ENCODE measurements at places on chromosomes 3 and 15.

- no peak for DNase-seq
These were observed 126.5 kb upstream of the MITF start for GRCh38 chr3:69612791-69613190.

DNA sequence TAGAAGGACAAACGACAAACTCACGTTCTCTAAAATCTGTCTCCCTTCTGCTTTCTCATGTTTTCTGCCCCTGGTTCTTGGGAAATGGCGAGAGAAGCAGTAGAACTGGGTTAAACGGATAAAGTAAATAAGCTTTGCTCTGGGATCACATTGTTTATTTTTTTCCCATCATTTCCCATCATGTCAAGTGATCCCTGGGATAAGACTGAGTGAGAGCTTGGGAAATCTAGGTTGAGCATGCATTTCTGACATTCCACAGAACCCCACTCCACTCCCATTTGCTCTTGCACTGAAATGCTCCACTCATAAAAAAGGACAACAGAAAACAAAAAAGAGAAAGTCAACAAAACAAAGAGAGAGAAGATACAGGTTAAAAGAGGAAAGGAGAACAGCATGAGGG lies 69.1 kb downstream of the SEMA6D start:
- DNase-seq: no peak

DNA sequence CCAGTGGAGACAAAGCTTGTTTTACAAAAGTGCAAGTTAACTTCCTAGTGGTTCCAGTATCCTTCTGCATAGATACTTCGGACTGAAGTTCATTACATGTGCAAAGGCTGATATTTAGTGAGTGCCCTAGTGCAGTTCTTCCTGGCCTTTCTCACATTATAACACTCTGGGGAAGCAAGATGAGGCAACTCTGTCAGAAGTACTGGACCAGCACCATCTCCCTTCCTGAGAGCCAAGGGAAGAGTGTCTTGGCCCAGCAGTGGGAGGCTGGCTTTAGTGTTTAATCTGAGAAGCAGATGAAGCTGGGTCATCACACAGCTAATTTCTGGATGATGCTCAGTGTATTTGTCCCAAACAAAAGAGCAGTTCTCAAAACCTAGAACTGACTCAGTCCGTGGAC lies 397.7 kb downstream of the CACNA2D3 start:
- DNase-seq: no peak

DNA sequence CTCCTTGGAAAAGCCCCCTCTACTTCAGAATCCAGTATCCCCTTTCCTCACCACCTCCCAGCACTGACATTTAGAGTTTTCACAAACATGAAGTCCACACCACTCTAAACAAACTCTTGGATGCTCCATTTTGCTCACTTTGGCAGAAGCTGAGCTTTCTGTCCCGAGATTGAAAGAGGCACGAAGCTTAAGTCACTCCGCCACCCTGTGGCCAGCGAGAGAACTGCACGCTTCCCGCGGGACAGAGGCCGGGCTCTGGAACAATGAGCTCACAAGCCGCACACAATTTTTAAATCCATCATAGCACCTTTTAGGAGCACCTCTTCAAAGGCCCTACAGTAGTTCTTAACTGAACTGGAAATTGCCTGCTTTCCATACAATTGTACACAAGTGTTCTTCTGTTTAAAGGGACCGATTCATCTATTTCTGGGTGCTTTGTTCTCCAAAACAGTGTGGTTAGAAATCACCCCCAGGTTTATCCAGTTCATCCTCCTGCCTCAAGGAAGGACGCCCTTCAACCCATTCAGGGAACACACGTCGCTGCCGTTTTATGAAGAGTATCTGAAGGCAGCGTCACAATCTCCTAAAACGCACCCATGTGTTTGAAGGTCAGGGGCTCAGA lies 226.1 kb downstream of the VPS13C start:
- DNase-seq: peak; percentile 75

GRCh38 chr3:25000971-25001591 lies 427.0 kb upstream of the RARB start:
- DNase-seq: no peak

GRCh38 chr3:164730815-164731360 lies 347.4 kb downstream of the SI start:
- DNase-seq: no peak

DNA sequence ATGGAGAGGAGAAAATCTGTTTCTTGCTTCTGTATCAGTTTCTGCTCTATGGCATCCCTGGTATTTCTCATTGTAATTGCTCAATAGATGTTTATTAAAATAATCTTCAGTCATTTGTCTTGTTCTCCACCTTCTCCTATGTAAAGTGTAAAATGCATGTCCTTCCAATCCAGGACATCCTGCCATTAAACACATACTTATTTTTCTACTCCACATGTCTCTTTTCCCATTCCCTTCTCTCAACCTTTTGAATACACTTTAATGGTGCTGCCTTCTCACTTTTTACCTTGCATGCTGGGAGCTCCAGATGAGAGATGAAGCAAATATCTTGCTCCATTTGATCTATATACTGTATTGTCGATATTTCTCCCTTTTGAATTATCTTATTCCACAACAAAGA lies 49.7 kb downstream of the TUSC7 start:
- no peak for DNase-seq

DNA sequence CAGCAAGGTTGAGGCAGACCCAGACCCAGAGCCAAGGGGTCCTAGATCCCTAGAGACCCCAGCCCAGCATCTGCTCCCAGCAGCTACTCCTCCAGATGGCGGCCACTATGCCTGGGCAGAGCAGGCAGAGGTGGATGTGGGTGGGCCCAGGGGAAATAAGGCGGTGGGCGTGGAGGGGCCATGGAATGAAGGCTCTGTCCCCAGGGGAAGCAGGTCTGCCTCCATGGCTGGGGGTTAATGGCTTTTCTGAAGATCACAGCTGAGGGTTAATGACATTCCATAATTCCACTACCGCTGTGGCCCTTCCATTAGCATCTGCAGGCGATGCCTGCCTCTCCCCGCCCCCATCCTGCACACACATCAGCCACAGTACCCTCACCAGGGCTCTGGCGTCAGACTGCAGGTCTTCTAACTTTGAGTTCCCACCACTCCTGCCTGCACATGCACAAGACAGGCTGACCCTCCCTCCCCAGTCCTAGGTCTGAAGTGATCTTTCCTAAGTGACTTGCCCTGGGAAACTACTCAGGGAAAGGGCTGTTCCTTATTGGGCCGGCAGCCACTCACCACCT lies 41.2 kb downstream of the CCDC33 start:
- DNase-seq: no peak

DNA sequence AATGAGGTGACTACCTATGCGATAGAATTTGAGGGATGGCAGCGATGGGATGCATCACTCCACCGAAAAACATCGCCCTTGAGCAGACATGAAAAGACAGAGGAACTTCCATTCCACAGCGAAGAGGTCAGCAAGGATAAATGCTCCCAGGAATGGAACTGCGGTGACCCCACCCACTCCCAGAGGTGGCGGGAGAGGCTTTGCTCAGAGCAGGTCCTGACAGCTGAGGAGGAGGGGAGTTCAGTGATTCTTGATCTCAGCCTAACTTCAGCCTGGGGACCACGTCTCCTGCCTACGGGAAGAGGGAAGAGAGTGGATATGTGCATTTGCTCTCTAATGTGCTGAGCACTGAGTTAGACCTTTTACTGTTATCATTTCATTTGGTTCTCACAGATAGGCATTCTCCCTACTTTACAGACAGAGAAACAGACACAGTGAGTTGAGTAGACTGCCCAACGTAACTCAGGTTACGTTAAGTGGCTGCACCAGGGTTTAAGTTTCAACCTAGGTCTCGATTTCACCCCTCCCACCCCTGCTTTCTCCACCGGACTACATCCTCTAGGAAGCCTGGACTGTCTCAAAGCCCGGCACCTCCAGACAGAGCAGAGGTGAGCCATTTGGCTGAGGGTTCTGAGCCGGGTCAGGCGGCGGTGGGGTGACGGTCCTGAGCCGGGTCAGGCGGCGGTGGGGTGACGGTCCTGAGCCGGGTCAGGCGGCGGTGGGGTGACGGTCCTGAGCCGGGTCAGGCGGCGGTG lies 170.0 kb downstream of the RAB11A start:
- no peak for DNase-seq

DNA sequence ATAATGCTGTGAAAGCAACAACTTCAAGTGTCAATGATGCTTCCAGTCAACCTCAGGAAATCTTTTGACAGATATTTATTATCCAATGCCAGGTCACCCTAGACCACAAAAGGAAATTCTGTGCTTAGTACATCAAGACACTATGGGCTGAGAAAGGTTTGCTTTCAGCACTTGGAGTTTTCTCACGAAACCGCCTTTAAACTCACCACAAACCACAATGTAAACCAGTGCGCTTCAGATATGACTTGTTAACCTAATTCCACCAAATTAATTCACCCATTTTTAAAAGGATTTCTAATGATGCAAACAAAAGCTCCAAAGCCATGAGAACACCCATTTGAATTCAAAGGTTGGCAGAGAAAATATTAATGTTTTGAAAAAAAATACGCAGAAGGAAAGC lies 292.9 kb upstream of the NR2F2 start:
- DNase-seq: peak; percentile 12

GRCh38 chr15:22936577-22937472 lies 43.3 kb downstream of the CYFIP1 start:
- DNase-seq: no peak

DNA sequence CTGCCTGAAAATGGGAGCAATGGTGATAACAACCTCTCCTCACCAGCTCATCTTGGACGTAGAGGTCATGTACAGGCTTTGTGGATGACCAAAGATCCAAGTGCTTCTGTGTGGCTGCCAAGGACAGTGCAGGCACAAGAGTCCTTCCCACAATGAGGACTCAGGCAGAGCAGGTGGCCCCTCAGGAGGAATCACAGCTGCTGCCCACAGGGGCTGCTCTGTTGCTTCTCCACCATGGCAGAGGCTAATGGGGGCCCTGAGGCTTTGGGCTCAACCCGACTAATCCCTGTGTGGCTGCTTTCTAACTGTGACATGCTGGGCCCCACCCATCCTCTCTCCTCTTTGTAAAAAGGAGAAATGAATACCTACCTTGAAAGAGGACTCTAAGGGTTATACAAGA lies 58.1 kb upstream of the MRPS22 start:
- no peak for DNase-seq

GRCh38 chr15:51497806-51498205 lies 124.8 kb downstream of the DMXL2 start:
- DNase-seq: no peak

DNA sequence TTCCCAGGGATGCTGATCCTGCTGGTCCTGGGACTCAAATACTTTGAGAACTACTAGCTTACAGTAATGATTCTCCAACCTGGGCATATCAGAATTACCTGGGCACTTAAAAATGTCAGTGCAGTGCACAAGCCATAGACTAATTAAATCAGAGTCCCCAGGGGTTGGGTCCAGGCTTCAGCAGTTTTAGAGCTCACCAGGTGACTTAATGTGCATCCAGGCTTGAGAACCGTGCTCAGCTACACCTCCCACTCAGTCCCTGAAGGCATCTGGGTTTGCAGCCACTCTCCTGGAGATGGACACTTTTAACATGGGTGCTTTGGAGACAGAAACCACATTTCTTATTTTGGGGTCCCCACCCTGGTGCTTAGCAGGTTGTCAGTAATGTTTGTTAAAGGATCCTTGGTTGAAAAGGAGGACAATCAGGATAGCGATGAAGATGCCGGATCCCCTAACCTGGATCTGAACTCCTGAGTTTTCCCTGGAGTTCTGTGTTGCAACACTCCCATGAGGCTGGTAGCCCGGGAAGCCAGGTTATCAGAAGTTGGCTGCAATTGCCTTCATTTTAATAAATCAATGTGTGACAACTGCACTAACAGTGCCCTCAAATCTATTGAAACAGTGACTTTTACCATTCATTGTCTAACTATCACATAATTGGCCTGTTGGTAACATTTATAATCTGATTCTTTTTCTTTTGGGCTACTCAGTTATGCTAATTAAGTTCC lies 48.1 kb downstream of the BFSP2 start:
- no peak for DNase-seq

- DNase-seq: no peak
These were observed 53.6 kb downstream of the ANKRD28 start for GRCh38 chr3:15744176-15744575.

- DNase-seq: no peak
These were observed 53.6 kb downstream of the LMCD1 start for GRCh38 chr3:8555113-8555661.

GRCh38 chr3:153295901-153296300 lies 133.9 kb downstream of the RAP2B start:
- DNase-seq: no peak

- DNase-seq: no peak
These were observed 8.6 kb downstream of the NT5DC2 start for GRCh38 chr3:52524752-52525679.

GRCh38 chr3:133955892-133956291 lies 60.2 kb upstream of the RAB6B start:
- no peak for DNase-seq

GRCh38 chr3:122265957-122266356 lies 59.1 kb upstream of the CSTA start:
- DNase-seq: peak; percentile 33

GRCh38 chr3:116148881-116149851 lies 296.1 kb downstream of the LSAMP start:
- DNase-seq: no peak

DNA sequence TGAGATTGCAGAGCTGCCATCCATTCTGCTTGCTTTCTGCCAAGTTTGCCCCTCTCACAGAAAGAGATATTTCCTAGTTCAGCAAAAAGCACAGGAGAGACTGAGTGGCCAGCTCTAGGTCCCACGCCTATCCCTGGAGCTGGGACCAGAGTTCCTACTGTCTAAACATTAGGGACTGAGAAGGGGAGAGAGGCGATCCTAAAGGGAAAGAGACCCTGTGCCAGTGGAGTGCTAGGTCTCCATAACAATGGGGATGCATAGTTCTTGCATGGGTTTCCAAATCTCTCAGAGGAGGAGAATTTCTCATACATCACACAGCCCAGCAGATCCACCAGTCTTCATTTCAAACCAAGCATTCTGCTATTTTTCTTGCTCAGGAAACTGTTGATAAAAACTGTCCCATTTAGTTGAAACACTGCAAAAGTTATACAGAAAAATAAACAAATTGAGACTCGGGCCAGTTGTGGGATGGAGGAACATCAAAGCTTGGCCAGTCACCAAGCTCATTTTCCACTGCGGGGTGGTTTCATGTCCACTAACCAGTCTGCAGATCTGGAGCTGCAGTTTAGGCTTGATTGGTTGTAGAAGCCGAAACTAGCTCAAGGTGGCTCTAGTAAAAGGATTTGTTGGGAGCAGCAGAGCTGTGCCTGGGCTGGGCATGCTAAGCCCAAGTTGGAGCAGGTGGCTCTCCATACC lies 62.7 kb downstream of the EEFSEC start:
- no peak for DNase-seq

Data from Kasumi-1 (cell line).